GM12878 (cell line): ENCODE measurements at places on chromosomes 7 and 10. TPM values are rescaled to one million over a fixed set of nuclear protein-coding genes. Genes with fewer than 3 reads are reported as not detected.

- no peak for DNase-seq
Observed at GRCh38 chr10:29663718-29664117, 28.9 kb upstream of the SVIL start.

Gene ACSM6
- polyA plus RNA-seq: 0.19 and 0.20 TPM in 2 replicates

GRCh38 chr10:9294865-9295264, 1240.4 kb downstream of the GATA3 start:
- no peak for DNase-seq

Gene HOXA7
- polyA plus RNA-seq: not detected in 2 replicates

DNA sequence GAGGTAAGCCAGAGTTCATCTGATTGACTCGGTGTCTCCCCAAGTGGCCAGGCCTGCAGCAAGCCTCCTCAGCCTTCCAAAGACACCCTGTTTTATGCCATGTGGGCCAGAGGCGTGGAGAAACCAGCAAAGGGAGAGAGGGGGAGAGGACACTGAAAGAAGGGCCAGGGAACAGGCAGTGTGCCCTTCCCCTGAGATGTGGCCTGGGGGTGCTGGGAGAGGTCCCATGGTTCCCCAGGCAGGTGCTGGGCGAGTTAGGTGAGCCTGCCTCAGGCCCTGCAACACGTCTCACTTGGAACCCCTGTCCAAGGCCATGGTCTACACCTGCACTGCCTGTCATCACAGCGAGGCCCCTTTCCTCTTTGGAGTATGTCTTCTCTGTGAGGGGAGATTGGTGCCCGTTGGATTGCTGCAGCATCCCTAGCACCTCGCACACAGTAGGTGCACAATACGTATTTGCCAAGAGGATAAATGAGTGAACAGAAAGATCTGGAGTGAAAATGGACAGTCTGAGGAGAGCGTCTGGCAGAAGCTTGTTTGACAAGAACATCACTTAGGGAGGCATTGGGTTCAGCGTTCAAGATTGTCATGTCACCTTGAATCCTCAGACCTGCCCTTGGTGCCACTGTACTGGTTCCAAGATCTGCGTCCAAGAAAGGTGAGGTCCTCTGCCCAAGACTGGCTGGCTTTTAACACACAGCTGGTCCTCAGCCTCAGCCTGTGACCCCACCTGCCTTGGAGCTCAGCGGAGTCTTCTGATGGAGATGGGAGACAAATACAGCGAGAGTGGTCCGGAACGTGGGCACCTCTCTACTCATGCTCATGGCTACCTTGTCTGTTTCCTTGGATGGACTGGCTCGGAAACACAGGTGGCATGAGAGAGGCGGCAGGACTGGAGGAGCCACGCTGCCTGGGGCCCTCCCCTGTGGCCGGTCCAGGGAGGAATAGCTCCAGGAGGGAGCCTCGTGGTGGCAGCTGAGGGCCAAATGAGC, 39.8 kb upstream of the NUB1 start:
- DNase-seq: no peak

DNA sequence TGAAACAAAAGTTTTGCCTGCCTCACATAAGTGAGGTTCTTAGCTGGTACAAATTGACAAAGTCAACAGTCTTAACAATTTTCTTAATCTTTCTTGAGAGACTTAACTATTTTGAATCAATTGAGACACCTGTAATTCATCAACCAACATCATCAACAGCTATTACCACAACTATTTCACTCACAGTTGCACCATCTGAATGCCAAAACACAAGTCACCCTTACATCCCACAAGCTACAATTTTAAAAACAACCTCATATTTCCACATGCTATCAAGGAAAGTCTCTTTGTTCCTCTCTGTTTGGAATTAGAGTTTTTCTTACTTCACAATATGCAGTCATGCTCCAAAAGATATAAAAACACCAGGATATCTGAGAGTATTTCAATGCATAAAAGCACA, 4.9 kb downstream of the SMURF1 start:
- no peak for DNase-seq

DNA sequence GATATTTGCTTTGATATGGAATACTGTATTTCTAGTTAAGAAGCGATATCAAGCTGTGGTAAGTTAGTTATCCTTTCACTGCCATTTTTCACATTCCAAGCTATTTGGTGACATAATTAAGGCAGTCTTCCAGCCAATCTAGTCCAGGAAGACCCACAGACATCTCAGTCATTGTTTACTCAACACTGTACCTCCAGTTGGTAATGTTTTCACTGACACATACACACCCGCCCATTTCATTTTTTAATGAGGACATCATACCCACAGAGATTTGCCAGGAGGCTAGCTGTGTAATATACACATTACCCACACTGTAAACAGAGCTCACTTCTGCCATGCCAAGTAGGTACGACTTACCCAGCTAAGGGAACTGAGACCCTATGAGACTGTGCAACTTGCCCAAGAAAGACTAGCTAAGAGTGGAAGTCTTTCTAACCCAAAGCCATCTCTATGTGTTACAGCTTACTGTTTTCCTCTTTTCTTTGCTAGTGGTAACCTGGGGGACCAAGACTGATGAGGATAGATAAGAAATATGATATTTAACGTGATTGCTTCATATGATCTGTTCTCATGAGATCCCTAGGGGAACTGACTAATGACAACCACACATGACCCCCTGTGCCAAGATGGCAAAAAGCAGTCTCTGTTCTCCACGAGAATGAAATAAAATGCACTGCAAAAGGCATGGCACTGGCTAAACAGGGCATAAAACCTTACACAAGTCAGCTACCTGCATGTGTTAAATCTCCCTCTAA, 179.0 kb downstream of the DGKI start:
- no peak for DNase-seq

DNA sequence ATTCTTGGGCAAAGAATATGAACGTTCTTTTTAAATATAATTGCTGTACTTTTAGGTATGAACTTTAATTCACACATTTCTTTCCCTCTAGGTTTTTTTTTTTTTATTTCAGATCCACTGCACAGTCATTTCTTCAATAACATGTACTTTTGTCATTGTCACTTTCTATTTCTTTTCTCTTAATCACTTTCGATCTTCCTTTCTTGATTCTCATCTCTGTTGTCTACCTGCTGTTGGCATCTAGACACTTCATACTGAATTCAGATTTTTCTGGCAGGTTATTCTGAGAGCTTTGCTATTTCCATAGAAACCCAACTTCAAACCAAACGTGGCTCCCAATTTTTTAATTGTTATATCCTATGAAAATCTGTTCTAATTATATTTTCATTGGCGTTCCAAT, 211.7 kb upstream of the KLF6 start:
- DNase-seq: no peak

- DNase-seq: no peak
Observed at GRCh38 chr10:110618230-110618610, 25.9 kb upstream of the RBM20 start.

GRCh38 chr7:5543361-5543760, 119.7 kb upstream of the TNRC18 start:
- DNase-seq: no peak

Gene CYP26C1
- not detected in 2 replicates for polyA plus RNA-seq
